ENCODE measurements at places on chromosomes 12 and 14.
A peak's percentile ranks its signal among the peaks of the same experiment; 100 is the strongest.

DNA sequence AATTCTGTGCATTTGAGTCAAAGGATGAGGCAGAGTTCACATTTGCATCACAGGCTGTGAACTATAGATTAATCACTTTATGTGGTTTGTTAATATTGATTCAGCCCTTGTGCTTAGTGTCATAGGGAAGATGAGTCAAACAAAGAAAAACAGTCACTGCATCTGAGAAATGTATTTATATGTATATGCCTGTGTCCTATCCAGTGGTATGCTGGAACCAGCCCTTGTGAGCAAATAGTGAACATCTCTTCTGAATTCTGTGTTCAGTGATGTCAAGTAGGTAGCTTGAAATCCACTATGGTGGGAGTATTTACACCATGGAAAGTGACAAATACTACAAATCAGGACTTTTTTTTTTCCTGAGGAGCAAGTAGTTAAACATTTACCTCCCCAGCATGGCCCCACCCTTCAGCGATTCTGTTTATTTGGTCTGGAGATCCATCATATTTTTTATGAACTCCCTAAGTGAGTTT lies 128.5 kb downstream of the HMGA2 start:
- DNase-seq: no peak

DNA sequence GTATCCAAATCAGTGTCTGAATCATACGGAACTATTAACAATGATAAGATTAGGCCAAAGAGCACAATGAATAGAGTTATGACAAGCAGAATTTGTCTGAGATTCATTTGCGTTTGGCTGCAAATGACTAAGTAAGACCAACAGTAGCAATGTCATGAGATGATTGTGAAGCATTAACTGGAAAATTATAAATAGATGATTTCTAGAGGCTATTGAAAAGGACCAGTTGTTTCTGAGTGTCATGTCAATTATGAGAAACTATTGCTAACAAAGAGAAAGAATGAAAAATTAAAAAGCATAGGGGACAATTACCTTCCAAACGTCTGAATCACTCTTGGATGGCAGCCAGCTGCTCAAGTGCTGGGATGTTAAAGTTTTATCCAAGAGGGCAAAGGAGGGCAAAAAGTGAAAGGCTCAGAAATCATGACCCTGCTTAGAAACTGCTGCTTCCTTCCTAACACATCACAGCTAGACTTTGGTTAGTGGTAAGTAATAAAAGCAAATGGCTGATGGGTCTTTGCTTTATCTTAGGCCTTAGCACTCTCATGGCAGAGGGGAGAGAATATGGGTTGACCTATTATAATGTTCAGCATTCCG lies 89.0 kb downstream of the AKAP6 start:
- no peak for DNase-seq

DNA sequence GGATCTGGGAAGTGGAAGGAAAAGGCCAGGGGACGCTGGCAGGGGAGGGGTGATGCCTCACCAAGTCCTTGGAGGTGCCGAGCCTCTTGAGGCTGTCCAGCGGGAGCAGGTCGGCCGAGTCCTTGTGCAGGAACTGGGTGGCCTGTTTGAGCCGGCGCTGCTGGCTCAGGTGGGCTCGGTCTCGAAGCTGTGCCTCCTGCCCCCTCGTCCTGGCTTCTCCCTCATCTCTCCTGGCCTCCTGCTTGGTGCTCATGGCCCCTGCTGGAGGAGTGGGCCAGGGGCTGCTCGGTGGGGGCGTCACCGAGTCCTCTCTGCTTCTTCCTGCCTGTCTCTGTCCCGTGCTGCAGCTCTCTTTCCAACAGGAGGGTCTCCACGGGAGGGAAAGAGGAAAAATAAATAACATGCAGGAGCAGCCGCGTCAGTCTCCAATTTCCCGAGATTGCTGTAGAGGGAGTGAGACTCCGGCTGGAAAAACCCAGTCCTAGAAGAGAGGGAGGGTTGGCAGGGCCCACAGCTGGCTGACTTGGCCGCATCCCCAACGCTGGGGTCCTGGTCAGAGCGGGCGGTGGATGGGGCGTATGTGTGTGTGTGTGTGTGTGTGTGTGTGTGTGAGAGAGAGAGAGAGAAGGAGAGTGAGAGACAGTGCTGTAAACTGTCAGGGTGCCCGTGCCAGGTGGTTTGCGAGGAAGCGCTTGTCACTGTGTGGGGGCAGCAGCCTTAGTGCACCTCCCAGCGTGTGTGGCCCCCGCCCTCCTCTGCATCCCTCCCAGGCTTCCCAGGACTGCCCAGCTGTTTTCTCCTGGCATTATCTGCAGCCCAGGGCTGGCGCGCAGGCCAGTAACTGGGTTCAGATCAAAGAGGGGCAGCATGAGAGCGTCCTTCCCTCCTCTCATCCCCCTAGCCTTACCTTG lies at the start of gene NRIP2:
NRIP2 (minus strand) TSS at position 455 of the 911 bp plus-strand sequence; CDS start at position 403, 52 bp downstream.
- DNase-seq: no peak

- no peak for DNase-seq
These were observed 56.2 kb downstream of the SLC38A6 start for GRCh38 chr14:61037215-61037614.

GRCh38 chr12:4855121-4855924 lies 54.4 kb upstream of the KCNA1 start:
- DNase-seq: peak; percentile 72

Data from WERI-Rb-1 (cell line).